C1 segment of cervical spinal cord (tissue), 14 donors: ENCODE measurements at places on chromosomes 7 and 10.

- no peak for DNase-seq
Measured at GRCh38 chr7:18663321-18663720, 167.8 kb downstream of the HDAC9 start.

- DNase-seq = no peak
Measured at GRCh38 chr10:4093438-4093837, 308.4 kb upstream of the KLF6 start.

GRCh38 chr7:47939425-47940036 is 8.7 kb downstream of the PKD1L1 start:
- no peak for DNase-seq

- DNase-seq = no peak
Measured at GRCh38 chr7:136036336-136036735, 59.2 kb upstream of the MTPN start.

DNA sequence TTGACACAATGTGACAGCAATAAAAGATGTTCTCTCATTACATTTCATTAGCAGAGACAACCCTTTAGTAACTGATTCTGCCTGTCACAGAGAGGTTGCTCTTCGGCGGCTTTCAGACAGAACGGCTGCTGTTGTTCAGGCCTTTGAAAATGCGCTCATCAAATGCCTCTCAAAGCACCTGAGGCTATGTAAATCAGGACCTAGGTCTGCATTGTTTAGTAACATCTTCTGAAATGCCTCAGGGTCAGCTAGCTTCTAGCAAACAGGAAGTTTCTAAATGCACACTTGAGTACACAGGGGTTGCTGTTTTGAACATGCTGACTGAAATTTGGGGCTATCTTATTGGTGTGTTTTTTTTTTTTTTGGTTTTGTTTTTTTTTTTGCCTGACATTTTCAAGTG is 143.3 kb upstream of the DKK1 start:
- no peak for DNase-seq

GRCh38 chr7:52146871-52147634 is 830.4 kb upstream of the COBL start:
- no peak for DNase-seq

GRCh38 chr7:114924038-114924712 is 2.3 kb downstream of the MDFIC start:
- DNase-seq = no peak

DNA sequence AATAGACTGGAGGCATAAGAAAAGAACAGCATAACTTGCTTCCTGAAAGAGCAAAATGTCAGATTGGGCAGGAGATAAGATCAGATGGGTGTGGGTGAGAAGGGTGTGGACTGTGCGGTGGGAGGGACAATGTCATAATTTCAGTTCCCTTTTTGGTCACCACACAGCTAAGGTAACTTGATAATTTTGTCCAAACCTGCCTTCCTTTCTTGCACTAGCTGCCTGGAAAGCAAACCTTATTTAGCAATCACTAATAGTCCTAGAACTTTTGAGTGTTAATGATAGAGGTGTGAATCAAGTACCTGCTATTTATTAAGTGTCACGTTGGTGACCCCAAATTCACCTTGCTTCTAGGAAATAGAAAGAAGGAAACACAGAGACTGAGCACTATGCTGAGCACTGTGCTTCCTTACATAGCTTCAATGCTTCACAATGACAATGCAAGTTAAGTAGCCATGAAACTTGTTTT is 72.4 kb upstream of the SP4 start:
- DNase-seq = no peak

DNA sequence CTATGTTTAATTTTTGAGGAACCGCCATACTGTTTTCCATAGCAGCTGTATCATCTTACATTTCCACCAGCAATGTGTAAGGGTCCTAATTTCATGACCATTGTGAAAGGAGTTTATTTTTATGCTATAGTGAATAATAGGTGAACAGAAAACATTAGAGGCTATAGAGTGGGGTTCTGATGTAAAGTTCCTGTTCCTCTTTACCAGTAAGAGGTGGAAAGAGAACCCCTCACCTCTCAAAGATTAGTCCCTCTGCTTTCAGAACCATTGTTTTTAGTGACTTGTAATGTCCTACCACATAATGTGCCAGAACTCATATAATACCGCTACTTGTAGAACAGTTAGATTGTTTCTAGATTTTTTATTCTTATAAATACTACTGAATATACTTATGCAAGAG is 34.2 kb downstream of the SUFU start:
- no peak for DNase-seq

GRCh38 chr10:131881104-131881880 is 19.5 kb upstream of the PPP2R2D start:
- DNase-seq = no peak

DNA sequence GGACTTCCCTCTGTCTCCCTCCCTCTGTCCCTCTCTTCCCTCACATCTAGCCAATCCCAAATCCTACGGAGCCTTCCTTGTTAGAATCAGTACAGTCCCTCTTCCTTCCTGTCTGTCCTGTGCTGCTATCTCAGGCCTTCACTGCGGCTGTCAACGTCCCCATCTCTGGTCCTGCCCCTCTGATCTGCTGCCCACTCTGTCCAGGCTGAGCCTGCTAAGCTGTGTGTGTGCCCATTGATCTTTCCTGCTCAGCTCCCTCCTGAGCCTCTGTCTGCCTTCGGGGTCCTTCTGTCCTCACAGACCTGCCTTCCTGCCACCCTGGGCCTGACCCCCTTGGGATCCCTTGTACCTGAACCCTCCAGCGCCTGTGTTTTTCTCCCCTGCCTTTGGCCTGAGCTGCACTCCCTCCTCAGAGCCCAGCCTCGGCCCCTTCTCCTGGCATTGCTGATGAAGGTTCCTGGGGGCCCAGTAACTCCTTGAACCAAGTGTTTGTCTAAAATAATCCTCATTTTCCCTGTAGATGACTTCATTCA is 182.1 kb upstream of the SHH start:
- DNase-seq = no peak

- DNase-seq = no peak
Measured at GRCh38 chr7:98852826-98853225, 17.0 kb downstream of the TMEM130 start.

GRCh38 chr7:92748495-92748894 is 87.9 kb downstream of the CDK6 start:
- DNase-seq = no peak
